ENCODE measurements at places on chromosomes 16 and 17.

- no peak for DNase-seq
These were observed 211.5 kb downstream of the CDH11 start for GRCh38 chr16:64910356-64910755.

- DNase-seq: no peak
These were observed 8.5 kb upstream of the CD79B start for GRCh38 chr17:63940584-63940983.

DNA sequence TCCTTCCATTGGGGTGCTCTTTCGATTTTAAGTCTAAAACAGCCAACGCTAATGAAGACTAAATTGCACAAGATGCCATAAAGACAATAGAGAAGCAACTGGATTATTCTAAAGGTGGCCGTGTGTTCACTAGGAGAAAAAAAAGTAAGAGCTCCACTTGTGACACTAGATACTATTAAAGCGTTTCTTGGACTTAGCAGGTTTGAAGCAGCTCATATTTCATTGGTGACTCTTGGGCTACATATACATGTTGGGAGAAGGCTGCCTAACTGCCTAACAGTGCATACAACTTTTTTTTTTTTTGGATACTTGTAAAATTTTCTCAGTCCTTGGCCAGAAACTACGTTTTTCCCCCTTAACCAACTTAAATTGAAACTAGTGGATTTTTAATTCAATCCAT lies 111.8 kb upstream of the NOG start:
- no peak for DNase-seq

DNA sequence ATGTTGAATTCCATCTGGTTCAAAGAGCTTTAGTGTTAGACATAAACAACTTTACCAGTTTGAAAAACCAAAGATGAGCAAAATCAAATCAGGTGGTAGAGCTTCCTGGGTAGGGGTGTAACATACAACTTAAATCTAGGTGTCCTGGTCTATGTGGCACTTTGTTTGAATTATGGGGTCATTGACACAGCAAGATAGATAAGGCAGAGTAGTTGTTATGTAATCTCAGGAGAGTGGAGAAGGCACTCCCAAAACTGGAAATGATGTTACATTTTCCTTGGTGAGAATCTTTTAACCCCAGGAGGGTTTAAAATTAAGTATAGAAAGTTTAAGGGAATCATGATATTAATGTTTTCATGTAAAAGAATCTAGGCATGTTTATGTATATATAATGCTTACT lies 31.9 kb downstream of the CCDC42 start:
- DNase-seq: no peak

DNA sequence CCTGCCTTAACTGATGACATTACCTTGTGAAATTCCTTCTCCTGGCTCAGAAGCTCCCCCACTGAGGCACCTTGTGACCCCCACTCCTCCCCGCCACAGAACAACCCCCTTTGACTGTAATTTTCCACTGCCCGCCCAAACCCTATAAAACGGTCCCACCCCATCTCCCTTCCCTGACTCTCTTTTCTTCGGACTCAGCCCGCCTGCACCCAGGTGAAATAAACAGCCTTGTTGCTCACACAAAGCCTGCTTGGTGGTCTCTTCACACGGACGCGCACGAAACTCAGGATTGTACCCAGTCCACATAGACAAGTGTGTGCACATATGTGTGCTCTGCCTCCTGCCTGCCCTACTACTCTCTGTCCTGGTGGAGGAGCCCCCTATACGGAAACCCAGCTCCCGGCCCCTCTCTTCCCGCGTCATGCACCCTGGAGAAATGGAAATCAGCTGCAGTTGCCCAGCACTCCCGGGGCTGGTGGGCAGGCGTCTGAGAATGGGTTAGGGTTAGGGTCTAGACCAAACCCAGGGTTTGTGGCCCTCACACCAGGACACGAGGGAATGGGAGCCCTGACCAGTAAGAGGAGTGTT lies 2.4 kb upstream of the RHBDF1 start:
- no peak for DNase-seq

- DNase-seq: no peak
These were observed 35.3 kb downstream of the SOCS3 start for GRCh38 chr17:78324391-78325075.

- no peak for DNase-seq
These were observed 4.8 kb downstream of the GSG1L2 start for GRCh38 chr17:9817086-9817485.

DNA sequence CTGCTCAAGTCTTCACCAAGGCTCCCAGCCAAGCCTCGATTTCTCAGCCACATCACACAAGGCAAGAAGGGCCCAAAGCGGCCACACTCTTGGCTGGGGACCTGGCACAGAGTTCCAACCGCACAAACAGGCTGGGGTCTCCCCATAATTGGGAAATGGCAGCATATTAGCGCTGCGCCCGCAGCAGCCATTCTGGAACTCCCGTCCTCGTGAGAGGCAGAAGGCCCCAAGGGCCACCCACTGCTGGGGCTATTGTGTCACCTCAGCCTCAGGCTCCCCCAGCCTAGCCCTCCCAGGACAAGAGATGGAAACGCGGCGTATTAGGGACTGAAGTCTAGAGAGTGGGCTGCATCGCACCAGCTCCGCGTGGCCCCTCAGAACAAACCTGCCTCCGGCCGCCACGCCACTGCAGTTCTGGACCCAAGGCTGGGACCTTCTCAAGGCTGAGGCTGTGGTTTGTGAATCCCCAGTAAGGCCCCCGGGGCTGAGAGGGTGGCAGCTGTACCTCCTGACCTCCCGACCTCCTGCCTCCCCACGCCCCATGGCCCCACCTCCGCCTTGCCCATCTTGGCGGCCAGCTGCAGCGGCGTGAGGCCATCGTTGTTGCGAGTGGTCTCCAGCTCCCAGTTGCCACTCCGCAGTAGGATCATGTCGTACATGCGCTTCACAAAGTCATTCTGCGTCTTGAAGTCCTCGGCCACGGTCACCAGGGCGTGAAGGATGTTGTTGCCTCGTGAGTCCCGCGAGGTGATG lies 25.3 kb downstream of the TRPV3 start:
- no peak for DNase-seq

DNA sequence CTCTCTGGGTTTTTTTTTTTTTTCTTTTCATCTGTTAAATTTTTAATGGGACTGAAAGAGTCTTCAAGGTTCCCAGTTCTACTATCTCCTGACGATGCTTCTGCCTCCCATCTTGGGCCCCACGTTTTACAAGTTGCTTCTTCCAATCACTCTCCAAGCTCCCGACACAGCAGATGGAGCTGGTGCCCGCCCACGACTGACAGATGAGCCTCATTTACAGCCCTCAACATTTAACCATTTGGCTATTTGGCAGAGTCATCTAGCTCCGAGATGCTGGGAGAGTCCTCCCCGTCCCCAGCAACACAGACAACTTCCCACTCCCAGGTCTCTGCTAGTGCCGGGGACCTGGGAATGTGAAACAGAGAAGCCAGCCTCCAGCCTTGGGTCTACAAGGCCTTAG lies 276.9 kb downstream of the SHISA9 start:
- DNase-seq: no peak

- no peak for DNase-seq
These were observed 37.1 kb upstream of the BCAS3 start for GRCh38 chr17:60640503-60640902.

DNA sequence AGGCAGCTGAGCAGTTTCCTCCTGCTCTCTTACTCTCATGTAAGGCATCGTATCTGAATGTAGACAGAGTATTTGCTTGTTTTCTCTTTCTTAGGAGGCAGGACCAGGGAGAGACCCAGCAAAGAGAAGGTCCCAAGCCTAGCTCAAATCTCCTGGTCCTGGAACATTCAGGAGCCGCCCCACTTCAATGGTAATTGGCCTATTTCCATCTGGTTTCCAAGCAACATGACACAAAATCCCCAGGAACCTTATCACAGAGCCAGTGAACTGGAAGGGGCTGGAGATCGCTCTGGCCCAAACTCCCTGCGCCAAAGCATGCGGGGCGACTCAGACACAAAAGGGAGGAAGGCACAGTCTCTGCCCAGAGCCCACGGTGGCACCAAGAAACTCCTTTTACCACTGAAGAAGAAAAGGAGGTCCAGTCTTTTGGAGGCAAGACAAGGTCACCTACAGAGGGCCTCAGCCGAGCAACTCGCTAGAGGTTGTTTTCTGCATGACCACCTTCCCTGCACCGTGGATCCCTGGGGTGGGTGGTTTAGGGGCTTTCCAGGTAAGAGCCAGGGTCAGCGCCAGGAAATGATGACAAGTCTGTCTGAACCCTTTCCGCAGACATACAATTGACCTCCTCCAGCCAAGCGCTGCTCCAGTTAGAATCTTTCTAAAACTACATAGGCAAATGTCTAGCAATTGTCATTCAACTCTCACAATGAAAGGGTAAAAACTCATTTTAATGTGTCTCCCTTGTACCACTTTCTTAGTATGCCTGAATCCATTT lies 394.7 kb downstream of the SOX9 start:
- no peak for DNase-seq

DNA sequence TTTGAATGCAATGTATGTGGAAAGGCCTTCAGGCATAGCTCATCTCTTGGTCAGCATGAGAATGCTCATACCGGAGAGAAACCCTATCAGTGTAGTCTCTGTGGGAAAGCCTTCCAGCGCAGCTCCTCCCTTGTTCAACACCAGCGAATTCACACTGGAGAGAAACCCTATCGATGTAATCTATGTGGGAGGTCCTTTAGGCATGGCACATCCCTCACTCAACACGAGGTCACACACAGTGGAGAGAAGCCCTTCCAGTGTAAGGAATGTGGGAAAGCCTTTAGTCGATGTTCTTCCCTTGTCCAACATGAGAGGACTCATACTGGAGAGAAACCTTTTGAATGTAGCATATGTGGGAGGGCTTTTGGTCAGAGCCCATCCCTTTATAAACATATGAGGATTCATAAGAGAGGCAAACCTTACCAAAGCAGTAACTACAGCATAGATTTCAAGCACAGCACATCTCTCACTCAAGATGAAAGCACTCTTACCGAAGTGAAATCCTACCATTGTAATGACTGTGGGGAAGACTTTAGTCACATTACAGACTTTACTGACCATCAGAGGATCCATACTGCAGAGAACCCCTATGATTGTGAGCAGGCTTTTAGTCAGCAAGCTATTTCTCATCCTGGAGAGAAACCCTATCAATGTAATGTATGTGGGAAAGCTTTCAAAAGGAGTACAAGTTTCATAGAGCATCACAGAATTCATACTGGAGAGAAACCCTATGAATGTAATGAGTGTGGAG lies 24.7 kb downstream of the ZFP90 start:
- no peak for DNase-seq

DNA sequence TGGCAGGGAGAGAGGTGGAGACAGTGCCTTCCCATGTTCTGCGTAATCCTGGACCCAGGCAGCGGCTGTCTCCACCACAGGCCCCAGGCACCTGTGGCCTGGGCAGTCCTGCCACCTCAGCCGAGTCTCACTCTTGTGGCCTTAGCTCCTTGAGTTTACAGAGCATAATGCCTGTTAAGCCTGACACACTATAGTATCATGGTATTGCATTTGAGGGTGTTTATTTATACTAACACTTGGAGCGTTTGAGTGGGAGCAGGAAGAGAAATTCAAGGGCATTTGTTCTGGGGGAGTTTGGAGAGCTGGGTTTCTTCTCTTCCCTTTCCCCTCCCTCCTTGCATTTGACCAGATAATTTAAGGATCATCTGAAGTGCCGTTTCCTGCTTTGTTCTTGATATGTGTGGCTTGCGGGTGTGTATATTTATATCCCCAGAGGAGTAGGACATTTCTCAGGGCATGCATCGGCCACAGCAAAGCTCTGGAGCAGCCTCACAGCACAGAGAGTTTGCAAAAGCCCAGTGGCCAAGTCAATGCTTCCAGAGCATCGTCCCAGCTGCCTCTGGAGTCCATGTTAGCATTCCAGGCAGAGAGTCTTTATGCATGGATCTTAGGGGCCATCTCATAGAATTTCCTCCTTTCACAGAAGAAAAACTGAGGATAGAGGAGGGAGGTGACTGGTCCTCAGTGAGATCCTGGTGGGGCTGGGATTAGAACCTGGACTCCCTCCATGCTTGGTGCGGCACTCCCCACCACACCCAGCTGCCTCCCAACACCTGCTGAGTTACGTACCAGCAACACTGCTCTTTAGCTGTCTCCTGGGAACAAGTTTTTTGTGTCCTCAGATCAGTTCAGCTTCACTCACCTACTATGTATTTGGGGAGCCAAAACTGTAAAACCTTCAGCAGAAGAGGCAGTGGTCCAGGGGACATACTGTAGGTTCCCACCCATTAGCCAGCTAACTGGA lies 222.8 kb downstream of the CCDC182 start:
- no peak for DNase-seq
